ENCODE measurements at places on chromosomes 6 and 20.

DNA sequence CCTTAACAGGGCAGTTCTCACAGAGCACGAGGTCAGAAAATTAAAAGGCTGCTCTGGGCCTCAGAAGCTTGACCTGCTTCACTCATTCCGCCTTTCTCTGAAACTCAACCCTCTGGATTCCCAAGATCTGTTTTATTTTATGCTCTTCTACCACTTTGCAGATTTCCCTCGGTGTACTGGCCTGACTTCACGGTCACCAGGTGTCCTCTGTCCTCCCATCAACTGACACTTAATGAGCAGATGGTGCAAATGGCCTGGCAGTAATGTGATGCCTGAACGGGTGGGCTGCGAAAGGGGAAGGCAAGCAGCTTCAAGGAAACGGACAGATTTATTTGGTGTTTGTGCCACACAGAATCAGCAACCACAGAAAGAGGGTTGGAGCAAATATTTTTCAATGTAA is 169.7 kb upstream of the TFAP2D start:
- H3K4me1 ChIP-seq = peaks cover 4% of the 10 kb centered on the region
- H3K36me3 ChIP-seq = no peaks in the 10 kb centered on the region
- H3K4me3 ChIP-seq = no peak overlapping the region
- DNase-seq = no peak
- no peaks in the 10 kb centered on the region for H3K27me3 ChIP-seq

GRCh38 chr6:24549674-24550353 is 55.0 kb downstream of the ALDH5A1 start:
- peaks cover 27% of the 10 kb centered on the region for H3K27me3 ChIP-seq
- no peaks in the 10 kb centered on the region for H3K4me1 ChIP-seq
- no peak overlapping the region for H3K27ac ChIP-seq
- H3K36me3 ChIP-seq = no peaks in the 10 kb centered on the region
- no peak for DNase-seq
- H3K4me3 ChIP-seq = no peak overlapping the region

DNA sequence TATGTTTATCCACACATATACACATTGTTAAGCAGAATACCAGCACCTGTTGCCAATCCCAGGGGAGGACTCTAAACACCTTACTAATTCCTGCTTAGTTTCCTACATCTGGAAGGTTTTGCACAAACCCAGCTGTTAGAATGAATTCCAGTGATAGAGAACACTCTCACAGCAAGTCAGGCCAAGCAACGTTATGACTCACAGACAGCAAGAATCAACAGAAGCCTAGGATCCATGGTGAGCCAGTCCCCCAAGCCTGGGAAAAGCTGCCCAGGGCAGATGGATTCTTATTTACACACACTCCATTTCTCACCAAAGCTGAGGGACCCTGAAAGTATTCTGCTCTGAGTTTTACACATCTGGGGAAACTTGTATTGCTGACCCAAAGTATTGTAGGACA is 291.7 kb downstream of the SLC35F1 start:
- no peak overlapping the region for H3K4me3 ChIP-seq
- H3K27ac ChIP-seq = no peak overlapping the region
- H3K36me3 ChIP-seq = no peaks in the 10 kb centered on the region
- H3K27me3 ChIP-seq = no peaks in the 10 kb centered on the region
- peaks cover 11% of the 10 kb centered on the region for H3K4me1 ChIP-seq

- no peak overlapping the region for H3K4me3 ChIP-seq
- peaks cover 4% of the 10 kb centered on the region for H3K36me3 ChIP-seq
- no peaks in the 10 kb centered on the region for H3K27me3 ChIP-seq
- DNase-seq = no peak
Observed at GRCh38 chr6:107409942-107410341, 49.4 kb downstream of the PDSS2 start.

- no peak overlapping the region for H3K4me3 ChIP-seq
- peaks cover 13% of the 10 kb centered on the region for H3K4me1 ChIP-seq
- H3K27me3 ChIP-seq = no peaks in the 10 kb centered on the region
Observed at GRCh38 chr6:136624347-136624746, 74.1 kb upstream of the MAP7 start.

- no peak overlapping the region for H3K4me3 ChIP-seq
- H3K27ac ChIP-seq = no peak overlapping the region
- no peak for DNase-seq
- H3K36me3 ChIP-seq = no peaks in the 10 kb centered on the region
Observed at GRCh38 chr6:14396826-14397517, 279.4 kb downstream of the CD83 start.

DNA sequence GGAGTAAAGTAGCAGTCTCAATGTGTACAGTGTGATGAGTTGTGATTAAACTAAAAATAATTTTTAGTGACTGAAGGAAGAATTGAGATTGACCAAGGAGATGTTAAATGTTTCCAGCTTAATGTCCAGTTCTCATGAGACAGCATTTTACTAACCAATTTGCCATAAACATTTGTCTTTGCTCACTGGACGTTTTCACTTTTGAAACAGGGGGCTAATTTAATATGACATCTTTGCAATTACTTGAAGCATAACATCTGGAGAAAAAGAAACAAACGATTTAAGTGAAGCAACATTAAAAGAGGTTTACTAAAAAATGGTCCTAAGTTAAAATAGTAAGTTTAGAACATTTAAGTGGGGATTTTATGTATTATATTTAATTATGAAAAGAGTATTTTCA is 443.8 kb downstream of the BCKDHB start:
- H3K27me3 ChIP-seq = no peaks in the 10 kb centered on the region
- no peaks in the 10 kb centered on the region for H3K4me1 ChIP-seq
- H3K4me3 ChIP-seq = no peak overlapping the region
- no peak overlapping the region for H3K27ac ChIP-seq
- no peaks in the 10 kb centered on the region for H3K36me3 ChIP-seq

DNA sequence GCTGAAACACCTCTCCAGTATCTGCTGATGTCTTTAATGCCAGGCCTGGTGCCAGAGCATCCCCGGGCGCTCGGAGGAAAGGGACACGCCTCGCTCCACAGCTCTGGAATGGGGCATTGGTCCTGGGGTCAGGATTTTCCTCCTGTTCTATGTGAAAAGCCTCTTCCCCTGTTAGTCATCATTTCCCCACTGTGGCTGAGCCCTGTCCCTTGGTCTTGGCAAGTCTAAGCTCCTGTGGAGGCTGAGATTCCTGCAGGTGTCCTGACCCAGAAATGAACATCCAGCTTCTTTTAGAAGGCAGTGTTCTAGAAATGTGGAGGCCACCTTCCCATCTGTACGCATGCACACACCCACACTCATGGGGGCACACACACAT is 19.4 kb downstream of the SYNDIG1 start:
- H3K4me1 ChIP-seq = no peaks in the 10 kb centered on the region
- H3K4me3 ChIP-seq = no peak overlapping the region
- no peaks in the 10 kb centered on the region for H3K27me3 ChIP-seq
- no peak for DNase-seq
- H3K36me3 ChIP-seq = no peaks in the 10 kb centered on the region

DNA sequence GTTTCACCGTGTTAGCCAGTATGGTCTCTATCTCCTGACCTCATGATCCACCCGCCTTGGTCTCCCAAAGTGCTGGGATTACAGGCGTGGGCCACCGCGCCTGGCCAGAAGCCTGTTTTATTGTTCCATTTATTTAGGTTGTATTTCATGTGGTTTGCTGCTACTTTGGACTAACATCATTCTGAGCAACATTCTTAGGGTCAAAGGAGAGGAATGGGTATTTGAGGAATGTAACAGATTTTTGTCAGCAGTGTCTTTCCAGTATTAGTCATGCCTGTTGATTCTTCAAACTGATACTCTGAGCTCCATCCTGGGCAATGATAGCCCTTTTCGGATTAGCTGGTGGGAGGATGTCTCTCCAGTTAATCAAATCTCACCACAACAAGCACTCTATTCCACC is 213.0 kb upstream of the CITED2 start:
- DNase-seq = no peak
- H3K27me3 ChIP-seq = no peaks in the 10 kb centered on the region
- peaks cover 66% of the 10 kb centered on the region for H3K4me1 ChIP-seq
- peaks cover 1% of the 10 kb centered on the region for H3K36me3 ChIP-seq
- no peak overlapping the region for H3K4me3 ChIP-seq

DNA sequence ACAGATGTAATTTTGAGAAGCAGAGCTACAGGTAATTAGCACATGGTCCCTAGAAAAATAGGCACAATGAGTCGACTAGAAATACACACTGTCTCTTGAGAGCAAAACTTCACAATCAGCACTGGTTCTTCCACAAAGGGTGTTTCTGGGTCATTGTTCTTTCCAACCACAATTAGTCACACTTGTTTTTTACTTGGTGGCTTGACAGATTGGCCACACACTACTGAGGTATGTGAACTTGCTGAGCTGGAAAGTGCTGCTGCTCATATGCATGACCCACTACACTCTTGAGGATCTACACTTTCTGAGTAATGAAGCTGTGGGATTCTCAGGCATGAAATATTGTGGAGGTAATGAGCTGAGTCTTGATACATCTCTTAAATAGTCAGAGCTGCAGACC is 347.7 kb downstream of the BCKDHB start:
- no peaks in the 10 kb centered on the region for H3K27me3 ChIP-seq
- no peak overlapping the region for H3K4me3 ChIP-seq
- no peak for DNase-seq
- H3K4me1 ChIP-seq = peaks cover 2% of the 10 kb centered on the region
- H3K27ac ChIP-seq = no peak overlapping the region

GRCh38 chr6:11229655-11230046 is 2.8 kb downstream of the NEDD9 start:
- DNase-seq = no peak
- no peaks in the 10 kb centered on the region for H3K27me3 ChIP-seq
- peaks cover 7% of the 10 kb centered on the region for H3K36me3 ChIP-seq

DNA sequence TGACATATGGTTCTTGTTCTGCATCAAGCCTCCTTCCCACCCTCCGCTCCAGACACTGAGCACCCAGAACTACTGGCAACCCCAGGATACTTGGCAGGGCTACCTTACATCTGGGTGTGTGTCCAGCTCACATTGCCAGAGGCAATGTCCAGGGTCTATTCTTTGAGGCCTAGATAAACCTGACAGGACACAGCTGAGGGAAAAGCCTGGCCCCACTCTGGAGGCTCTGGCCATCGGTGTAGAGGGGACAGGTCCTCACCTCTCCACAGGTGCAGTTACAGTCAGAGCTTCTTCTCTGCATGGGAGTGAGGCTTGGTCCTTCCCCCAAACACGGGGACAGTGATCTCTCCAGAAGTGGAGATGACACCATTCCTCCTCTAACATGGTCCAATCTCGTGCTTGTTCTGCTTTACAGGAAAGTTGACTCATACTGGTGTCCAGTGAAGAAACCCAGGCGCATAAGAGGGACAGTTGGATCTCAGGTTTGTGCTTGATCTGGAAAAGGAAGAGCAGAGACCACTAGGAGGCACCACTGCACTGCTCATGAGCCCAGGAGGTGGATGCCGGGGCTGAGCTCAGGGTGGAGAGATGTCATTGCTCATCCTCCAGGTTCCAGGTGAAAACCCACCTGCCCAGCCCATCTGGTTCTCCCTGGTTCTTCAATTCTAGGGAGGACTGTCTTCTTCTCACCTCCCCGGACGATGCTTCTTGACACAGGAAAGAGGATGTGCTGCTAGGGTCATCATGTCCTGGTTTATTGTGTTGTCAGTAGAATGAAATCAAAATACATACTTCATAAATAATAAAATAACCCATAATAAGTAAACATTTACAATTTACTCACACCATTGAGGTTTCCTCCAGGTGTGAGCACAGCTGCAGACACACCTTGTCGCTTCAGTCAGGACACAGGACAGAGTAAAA is 14.7 kb downstream of the HLA-F start:
- H3K27ac ChIP-seq = no peak overlapping the region
- no peak for DNase-seq
- no peaks in the 10 kb centered on the region for H3K36me3 ChIP-seq
- H3K27me3 ChIP-seq = peaks cover 71% of the 10 kb centered on the region
- no peak overlapping the region for H3K4me3 ChIP-seq

DNA sequence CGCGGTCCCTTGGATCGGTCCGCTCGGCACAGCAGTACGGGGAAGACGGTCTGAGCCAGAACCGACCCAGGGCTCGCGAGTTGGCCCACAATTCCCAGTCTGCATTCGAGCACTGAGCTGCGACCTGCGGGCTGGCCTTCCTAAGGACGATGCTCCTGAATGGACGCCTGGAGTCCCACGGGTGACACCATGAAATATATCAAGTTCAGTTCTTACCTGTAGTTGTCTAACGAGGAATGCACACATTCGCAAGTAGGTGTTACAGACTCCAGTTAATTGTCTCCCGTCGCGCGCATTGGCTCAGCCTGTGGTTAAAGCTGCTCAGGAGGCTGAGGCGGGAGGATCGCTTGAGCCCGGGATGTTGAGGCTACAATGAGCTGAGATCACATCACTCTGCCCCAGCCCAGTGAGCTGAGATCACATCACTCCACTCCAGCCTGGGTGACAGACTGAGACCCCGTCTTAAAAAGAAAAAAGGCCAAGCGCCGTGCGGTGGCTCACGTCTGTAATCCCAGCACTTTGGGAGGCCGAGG is 802 bp downstream of the PEX7 start:
- peaks cover 15% of the 10 kb centered on the region for H3K4me1 ChIP-seq
- H3K27me3 ChIP-seq = peaks cover 4% of the 10 kb centered on the region
- H3K27ac ChIP-seq = peak overlapping the region; percentile 93
- peaks cover 20% of the 10 kb centered on the region for H3K36me3 ChIP-seq

DNA sequence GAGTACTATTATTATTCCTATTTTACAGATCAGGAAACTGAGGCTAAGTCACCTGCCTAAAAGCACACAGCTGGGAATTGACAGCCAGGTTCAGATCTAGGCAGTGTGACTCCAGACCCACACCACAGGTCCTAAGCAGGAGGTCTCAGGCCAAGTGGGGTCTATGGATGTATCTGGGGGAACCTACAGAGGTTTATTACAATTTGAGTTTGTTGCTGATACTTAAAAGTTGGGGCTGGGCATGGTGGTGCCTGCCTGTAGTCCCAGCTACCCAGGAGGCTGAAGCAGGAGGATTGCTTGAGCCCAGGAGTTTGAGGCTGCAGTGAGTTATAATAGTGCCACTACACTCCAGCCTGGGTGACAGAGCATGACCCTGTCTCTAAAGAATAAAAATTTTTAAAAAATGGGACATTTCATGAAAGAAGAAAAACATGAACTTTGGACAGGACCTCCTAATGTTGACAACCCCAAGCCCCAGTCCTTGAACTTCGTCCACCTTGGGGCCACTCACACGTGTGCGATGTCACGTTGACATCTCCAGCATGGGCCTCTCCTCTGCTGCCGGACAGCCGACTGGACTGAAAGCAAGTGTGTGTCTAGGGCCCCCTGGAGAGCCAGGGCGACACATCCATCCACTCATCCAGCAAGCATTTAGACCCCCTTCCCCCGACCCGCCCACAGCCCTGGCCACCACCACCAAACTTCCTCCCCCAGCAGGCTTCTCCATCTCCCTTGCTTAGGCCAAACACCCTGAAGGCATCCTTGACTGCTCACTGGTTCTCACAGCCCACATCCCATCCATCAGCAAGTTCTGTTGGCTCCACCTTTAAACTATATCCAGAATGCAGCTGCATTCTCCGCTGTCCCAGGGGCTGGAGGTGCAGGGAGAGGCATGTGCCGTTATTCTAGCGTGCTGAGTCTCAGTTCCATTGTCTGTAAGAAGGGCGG is 40.0 kb downstream of the NOL4L start:
- no peak for DNase-seq
- peak overlapping the region; percentile 88 for H3K27ac ChIP-seq
- peaks cover 16% of the 10 kb centered on the region for H3K36me3 ChIP-seq

DNA sequence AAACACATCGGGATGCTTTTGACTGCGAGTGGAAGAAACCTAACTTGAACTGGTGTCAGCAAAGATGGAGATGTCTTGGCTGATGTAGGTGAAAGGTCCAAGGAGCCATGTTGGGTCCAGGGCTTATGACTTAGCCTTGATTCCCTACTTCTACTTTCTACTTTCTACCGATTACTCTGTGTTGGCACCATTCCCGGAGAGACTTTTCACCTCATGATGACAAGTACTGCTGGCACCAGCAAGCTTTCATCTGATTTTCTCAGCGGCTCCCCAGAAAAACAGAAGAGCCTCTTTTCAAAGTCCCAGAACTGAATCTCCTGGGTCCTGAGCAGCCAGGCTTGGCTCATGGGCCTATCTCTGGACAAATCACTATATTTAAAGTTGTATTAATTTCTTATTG is 4.9 kb upstream of the EDN3 start:
- H3K4me3 ChIP-seq = no peak overlapping the region
- H3K4me1 ChIP-seq = peaks cover 28% of the 10 kb centered on the region
- no peak for DNase-seq

Data from mesothelial cell of epicardium (in vitro differentiated cells).